ENCODE measurements at places on chromosomes 1 and 21.

GRCh38 chr1:230299191-230300006, 126.7 kb downstream of the PGBD5 start:
- DNase-seq = no peak

DNA sequence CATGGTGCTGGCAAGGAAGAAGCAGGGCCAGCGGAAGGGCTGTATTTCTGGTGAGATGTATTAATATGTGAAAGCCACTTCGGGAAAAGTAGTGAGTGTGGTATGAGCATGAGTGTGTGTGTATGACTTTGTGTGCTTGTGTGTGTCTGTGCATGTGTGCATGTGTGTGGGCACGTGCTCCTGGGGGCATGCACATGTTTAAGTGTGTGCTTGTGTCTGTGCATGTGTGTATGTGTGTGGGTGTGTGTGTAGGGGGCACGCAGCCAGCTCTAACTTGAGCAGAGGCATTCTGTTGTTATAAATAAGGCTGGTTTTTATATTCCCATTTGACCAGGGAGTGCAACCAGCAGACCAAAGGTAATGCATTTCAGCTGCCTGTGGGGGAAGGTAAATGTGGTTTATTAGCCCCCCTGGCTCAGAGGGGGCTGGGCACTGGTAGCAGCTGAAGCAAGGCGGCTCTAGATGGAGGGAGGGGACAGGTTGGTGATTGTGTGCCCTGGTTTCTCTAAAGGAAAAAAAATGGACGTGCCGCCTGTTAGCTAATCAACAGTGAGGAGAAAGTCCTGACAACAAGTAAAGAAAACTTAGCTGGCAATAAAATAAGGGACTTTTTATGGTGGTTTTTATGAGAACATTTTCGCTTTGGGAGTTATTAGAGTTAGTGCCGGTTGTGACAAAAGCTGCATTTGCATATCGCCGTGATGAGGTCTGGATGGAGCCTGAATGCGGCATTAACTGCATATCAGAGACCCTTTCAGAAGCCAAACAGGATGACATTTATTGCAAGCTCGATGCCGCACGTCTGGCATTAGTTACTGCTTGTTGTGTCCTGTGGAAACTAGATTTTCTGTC, 180.1 kb downstream of the CAMTA1 start:
- no peak for DNase-seq

- no peak for DNase-seq
Observed at GRCh38 chr1:228048120-228048519, 34.4 kb upstream of the ARF1 start.

GRCh38 chr1:47340227-47340626, 6.6 kb downstream of the CMPK1 start:
- DNase-seq = no peak
